ENCODE measurements at places on chromosomes 3 and 15.

GRCh38 chr15:84658788-84659411, 901 bp upstream of the NMB start:
- DNase-seq, result no peak

- no peak for DNase-seq
Observed at GRCh38 chr3:144332868-144333267, 361.2 kb downstream of the DIPK2A start.

DNA sequence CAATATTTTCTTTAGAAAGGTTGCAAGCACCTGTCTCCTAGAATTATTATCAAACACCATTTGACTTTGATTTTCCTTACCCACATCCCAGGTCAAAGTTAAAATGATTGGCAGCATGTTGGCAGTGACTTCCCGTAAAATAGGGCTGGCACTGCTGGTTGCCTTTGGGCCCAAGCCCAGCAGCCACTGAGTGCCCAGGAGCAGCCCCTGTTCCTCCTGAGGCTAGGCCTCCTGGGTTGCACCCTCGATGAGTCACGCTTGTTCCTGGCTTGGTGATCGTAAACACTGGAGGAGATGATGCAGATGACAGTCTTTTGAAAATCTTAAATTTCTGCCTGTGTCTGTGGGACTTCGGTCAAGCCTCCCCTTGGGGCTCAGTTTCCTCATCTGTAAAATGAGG, 290.0 kb downstream of the TLE3 start:
- DNase-seq, result peak; percentile 57

GRCh38 chr15:45338417-45338816, 39.9 kb downstream of the GATM start:
- no peak for DNase-seq

DNA sequence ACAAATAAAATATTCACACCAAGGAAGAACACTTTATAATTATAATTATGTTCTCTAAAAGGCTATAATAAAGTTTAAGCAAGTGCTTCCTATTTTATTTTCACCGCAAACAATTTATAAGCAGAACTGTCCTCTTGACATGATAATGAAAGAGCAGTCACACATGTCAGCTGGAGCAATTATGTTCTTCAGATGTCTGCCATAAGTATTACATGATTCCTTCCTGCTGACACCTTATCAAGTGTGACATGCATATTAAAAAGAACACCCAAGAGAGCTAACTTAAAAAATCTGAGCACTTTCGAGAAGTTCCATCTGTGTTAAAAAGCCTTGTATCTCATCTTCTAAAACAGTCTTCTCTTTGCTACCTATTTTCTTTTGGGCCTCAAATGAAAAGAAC, 249.5 kb downstream of the SQOR start:
- no peak for DNase-seq

GRCh38 chr3:128709506-128710210, 16.3 kb upstream of the RAB7A start:
- DNase-seq, result no peak

GRCh38 chr3:194937144-194937543, 251.5 kb downstream of the FAM43A start:
- DNase-seq, result no peak
